ENCODE measurements at places on chromosomes 11 and 22. TPM values are rescaled to one million over a fixed set of nuclear protein-coding genes. Genes with fewer than 3 reads are reported as not detected.

Gene CHRM1
- total RNA-seq = not detected

Gene CLMP
- total RNA-seq = 27.7 TPM

Gene CYTH4
- total RNA-seq = 0.07 TPM

Gene TH
- 0.22 TPM for total RNA-seq

Gene GLB1L2
- total RNA-seq = 14.7 TPM

Gene HEPN1
- total RNA-seq = not detected

Gene MUC5AC
- total RNA-seq = not detected

Gene ZNF215
- 5.6 TPM for total RNA-seq

Gene CARNS1
- total RNA-seq = 0.23 TPM

Gene CFAP300
- 0.72 TPM for total RNA-seq

Gene C11orf87
- not detected for total RNA-seq

Gene PRAME
- total RNA-seq = 2.2 TPM

Gene GGTLC2
- total RNA-seq = not detected

Gene C22orf31
- total RNA-seq = not detected

Gene OR2D2
- total RNA-seq = not detected

Gene DGCR6
- 1.1 TPM for total RNA-seq
